ENCODE measurements at places on chromosomes 5 and 9.

DNA sequence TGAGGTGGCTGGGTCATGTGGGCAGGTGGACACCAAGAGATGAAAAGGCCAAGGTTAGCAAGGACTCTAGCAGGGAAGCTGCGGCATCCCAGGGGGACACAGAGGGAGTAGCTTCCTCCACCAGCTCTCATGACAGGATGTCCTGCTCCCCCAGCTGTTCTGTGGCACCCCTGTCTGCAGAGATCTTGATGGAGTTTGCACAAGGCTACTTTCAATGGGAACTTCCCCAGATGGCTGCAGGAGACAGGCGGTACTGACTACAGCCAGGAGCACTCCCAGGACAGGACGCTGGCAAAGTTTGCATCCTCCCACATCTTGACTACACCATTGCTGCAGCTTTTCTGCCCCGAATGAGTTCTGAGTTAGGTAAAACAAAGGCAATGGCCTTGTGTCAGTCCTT is 312.8 kb downstream of the TLE4 start:
- no peak for DNase-seq

DNA sequence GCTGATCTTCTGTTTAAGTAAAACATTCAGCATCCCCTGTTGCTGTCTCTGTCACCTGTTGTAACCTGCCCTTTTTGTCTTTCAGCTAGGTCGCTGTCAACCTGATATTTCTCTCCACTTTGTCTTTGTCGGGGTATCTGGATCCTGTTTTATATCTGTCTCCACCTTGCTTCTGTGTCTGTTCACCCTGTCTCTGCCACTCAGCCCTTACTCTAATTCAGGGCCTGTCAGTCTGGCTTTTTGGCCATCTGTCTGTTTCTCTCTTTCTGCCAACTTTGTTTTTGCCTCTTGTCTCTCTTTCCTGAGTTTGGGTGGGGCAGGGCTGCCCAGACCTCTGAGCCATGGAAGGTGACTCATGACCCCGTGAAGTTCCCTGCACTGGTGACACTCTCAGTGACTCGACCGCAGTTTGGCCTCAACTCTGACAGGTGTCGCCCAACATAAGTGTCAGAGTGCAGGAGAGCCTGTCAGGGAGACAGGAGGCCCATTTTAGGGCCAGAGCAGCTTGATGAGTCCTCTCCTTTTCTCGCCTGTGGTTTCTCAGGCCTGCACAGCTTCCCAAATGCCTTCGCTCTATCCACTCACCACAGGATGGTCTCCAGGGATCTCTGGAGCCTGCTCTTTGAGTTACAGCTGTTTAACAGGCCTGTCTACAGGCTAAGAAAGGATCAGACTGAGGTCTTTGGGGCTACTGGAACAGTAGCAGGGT is 868 bp downstream of the ZBTB43 start:
- no peak for DNase-seq

DNA sequence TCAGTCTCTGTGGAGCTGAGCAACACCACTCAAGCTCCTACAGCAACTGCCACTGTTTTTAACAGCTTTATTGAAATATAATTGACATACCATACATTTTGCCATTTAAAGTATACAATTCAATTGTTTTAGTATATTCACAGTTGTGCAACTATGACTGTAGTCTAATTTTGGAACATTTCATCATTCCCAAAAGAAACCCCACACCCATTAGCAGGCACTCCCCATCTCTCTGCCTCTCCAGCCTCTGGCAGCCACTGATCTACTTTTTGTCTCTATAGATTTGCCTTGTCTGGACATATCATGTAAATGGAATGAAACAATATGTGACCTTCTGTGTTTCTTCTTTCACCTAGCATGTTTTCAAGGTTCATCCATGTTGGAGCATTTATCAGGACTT is 43.5 kb downstream of the RUSC2 start:
- DNase-seq, result no peak

- DNase-seq, result no peak
Measured at GRCh38 chr5:110752953-110753352, 14.1 kb downstream of the SLC25A46 start.

DNA sequence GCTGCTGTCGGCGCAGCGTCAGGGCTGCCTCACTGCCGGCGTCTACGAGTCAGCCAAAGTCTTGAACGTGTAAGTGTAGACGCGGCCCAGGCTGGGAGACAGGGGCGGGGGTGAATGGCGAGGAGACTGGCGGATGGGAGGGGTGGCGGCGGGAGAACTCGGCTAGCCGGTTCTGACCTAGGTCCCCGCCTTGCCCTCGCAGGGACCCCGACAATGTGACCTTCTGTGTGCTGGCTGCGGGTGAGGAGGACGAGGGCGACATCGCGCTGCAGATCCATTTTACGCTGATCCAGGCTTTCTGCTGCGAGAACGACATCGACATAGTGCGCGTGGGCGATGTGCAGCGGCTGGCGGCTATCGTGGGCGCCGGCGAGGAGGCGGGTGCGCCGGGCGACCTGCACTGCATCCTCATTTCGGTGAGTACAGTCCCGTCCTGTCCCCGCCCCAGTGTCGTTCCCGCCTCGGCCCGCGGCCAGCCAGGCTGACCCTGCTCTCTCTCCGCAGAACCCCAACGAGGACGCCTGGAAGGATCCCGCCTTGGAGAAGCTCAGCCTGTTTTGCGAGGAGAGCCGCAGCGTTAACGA is 745 bp downstream of the GADD45G start:
- DNase-seq, result peak; percentile 7
